Mammary epithelial cell (primary cell): ENCODE measurements at places on chromosomes 7 and 10. TPM values are rescaled to one million over a fixed set of nuclear protein-coding genes. Genes with fewer than 3 reads are reported as not detected.

DNA sequence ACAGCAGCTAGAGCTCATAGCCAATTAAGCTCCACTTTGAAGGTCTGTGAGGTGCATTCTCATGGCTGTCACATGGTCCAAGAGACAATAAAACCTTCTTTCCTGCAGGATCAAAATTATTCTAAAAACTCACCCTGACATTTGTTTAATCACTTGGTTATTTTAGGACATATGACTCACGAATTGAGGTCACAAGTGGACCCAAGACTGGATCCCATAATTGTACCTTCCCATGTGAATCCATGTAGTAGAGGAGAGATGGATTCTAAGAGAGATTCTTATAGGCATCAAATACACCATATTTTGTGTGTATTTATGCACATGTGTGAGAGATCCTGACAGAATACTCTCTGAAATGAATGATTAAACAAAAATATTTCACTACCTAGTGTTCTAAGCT is 18.1 kb downstream of the POLR1F start:
- no peak for DNase-seq

DNA sequence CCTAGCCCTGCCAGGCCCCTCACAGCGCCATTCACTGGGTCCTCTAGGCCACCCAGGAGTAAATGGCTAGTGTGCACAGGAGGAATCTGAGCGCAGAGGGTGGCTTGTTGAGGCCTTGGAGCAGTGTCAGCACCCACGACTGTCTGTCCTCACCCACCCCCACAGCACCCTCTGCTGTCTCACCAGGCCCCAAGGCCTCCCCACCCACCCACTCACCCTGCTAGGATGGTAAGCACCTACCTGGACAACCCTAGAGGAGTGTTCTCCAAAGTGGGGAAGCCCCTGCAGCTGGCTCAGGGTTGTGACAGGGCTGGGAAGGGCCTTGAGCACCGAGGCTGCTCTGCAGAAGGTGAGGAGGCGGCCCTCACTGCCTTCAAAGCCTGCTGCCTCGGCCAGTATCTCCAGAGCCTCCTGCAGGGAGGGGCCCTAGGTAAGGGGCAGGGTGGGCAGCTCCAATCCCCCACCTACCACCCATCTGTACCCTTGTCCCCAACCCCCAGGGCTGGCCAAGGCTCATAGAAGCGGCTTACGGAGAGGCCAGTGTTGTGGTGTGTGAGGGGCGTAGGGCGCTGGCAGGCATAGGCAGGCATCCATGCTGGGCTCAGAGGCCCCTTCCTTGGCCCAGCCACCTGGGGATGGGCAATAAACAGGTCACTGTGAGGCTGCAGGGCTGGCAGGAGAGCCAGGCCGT is 2.9 kb downstream of the POLM start:
- no peak for DNase-seq

DNA sequence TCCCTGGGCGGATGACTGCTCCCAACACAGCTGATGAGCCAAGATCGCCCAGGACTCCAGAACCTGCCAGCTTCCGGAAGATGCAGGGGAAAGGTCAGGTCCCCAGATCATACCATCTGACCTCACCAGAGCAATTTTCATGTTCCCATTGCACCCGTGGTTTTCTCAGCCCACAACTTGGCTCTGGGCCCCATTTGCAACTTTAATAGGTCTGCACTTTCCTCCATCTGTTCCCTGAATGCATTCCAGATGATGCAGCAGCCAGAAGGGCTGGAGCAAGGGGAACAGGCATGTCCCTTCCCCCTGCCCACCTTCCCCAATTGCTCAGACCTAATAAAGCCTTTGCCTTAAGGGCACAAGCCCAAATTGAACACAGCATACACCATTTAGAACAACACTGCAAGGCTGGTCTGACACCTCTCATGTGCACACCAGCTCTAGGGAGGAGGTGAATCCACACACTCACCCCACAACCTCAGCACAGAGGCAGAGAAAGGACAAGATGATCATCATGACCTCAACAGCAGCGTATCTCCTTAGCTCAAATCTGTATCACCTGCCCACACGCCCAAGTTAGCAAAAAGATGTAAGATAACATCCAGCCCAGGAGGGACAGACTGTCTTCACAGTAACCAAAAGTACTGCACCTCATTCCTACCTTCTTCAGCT is 87.5 kb downstream of the PLXNA4 start:
- no peak for DNase-seq

DNA sequence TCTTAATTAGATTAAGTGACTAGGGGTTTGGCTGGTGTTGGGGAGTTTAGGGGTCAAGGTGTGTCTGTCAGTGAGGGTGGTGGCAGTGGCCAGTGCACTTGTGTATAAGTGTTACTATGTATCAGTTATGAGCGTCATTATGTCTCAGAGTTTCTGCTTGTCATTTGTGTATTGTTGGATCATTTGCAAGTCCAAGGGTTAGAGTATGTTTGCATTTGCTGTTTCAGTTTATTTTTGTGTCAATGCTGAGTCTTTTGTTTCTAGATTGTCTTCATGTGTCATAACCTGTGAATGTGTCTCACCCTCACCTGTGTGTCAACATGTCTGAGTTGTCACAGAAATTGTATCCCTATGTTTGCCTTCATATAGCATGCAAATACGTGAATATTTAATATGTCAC is 97.5 kb upstream of the PAX2 start:
- DNase-seq: no peak

- DNase-seq: no peak
Measured at GRCh38 chr10:84405662-84406061, 77.3 kb downstream of the CCSER2 start.

DNA sequence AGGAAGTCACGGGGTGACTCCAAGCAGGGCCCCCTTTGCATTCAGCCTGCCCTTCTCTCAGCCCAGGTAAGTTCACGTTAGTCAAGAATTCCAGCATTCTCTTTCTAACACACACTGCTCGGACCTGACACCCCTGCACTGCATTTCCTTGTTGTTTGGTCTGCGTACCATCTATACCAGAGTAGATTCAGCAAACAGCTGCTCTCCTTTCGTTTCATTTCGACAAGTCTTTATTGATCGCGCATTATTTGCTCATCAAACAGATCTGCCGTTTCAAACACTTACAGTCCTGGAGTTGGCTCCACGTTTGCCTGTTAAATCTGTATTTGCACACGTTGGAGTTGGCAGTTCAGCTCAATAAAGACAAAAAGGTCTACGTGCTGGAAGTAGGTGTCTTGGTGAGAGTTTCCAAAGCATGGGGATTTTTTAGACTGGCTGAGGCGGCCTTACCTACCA is 495.1 kb downstream of the RPS24 start:
- no peak for DNase-seq

DNA sequence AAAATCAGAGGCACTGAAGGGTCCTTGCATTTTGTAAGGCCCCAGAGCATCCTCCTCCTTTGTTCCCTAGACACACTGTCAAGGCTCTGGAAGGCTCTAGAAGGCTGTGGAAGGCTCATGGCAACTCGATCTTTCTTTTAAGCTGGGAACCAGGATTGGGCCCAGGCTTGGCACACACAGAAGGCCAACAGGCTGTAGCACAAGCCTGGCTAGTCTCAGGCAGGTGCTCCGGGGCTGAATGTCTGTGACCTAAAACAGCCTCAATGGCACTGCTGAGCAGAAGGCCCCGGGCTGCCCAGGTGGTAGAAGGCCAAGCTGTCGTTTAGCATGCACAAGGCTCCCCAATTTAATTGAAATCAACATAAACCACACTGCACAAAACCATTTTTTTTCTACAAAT is 55.7 kb downstream of the PRKAG2 start:
- no peak for DNase-seq

Gene ABCC2
- total RNA-seq: 0.66 and 0.75 TPM in 2 replicates

Gene KCNIP2
- 0.67 TPM for total RNA-seq

Gene KAZALD1
- total RNA-seq: 1.5 TPM

Gene KDM7A
- total RNA-seq: 10.0 and 14.8 TPM in 2 replicates
